ENCODE measurements at places on chromosomes 7 and 10.

DNA sequence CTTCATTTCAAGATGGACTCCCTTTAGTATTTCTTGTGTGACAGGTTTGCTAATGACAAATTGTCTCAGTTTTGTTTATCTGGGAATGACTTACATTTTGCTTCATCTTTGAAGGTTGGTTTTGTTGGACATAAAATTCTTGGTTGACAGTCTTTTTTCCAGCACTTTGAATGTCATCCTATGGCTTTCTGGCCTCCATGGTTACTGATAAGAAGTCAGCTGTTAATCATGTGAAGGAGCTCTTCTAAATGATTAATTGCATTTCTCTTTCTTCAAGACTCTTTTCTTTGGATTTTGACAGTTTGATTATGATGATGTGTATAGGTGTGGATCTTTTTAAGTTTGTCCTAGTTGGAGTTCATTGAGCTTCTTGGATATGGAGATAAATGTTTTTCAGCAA is 26.9 kb upstream of the HHEX start:
- no peak for DNase-seq

GRCh38 chr10:4778761-4779160 is 47.2 kb upstream of the AKR1E2 start:
- no peak for DNase-seq

DNA sequence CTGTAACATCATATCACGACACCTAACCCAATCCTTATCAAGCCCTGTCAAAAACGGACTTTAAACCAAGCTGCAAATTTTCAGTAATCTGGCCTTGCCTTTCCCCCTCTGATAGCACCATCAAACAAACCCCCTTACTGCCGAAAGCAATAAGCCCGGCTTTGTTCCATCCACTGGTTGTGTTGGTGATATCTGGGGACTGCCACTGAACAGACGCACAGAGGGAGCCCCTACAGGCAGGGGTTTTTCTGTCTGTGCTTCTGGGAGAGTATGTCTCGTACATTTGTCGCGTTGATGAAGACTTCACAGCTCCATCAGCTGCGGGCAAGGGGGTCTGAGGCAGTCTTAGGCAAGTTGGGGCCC is 550 bp upstream of the PLAU start:
- DNase-seq, result no peak

- DNase-seq, result no peak
Observed at GRCh38 chr7:84484502-84485079, 290.0 kb upstream of the SEMA3A start.

- DNase-seq, result no peak
Observed at GRCh38 chr10:117762819-117763172, 220.2 kb downstream of the EMX2 start.

DNA sequence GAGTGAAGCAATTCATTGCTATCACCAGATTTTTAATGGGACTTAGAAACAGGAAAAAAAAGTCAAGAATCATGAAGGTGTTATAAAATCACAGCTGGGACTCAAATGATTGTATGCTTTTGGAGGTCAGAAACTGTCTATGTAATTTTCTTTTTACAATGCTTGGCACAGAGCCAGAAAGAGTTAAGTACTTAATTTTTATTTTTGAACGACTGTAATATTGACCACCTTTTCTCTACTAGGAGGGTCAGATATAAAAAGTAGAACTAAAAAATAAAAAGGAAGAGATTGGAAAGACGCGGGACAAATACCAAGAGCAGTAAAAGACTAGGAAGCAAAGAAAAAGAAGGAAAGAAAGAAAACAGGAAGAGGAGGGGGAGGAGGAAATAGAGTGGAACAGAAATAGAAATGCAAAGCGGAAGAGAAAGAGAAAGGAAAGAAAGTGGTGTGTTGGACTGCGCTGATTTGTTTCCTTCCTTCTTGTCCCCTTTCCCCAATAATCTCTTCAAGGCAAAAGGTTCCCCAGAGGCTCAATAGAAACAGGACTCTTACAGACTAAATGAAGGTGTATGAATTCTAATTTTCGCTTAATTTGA is 23.2 kb upstream of the C1GALT1 start:
- DNase-seq, result no peak

GRCh38 chr7:70953331-70953741 is 178.6 kb upstream of the GALNT17 start:
- DNase-seq, result no peak
